ENCODE measurements at places on chromosomes 1 and 21.

DNA sequence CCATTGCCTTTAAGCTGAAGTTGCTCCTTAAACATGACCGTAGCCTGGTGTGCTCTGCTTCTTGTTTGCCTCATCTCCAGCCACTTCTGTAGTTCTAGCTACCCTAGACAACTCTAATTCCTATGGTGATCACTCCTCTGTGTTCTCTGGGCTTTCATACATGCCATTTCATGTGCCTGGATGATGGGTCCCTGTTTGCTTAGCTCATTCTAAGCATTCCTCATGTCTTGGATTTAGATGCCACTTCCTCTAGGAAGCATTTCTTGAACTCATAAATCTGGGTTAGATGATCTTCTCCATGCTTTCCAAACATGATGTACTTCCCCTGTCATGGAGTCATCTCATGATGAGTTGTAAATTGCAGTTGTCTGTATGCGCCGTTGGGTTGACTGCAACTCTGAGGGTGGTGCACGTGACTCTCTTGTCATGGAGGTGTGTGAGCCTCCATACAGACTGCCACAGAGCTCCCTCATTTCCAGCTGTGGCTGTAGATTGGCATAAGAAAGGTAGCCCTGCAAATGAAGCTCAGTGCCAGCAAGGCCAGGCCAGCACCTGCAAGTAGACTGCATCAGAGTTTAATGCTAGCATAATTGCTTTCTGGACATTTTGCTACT lies 77.2 kb downstream of the LAMC1 start:
- no peak for DNase-seq

DNA sequence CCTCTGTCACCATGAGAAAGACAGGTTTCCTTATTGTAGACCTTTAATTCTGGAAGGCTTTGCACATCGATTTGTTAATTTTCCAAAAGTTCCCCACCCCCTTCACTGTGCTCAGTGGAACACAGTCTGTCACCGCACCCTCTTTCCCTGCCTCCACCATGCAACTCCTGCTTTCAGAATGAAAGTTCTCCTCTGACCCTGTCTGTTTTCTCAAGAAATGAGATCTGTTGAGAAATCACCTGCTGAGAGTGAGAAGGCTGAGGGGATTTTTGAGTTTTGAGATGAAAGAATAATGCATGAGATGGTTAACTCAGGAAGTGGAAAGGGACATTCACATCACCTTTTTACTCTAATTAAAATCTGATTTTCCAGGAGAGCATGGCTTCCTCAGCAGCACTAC lies 99.6 kb downstream of the CYYR1 start:
- no peak for DNase-seq

GRCh38 chr1:24609949-24610517 lies 33.1 kb upstream of the SRRM1 start:
- no peak for DNase-seq

DNA sequence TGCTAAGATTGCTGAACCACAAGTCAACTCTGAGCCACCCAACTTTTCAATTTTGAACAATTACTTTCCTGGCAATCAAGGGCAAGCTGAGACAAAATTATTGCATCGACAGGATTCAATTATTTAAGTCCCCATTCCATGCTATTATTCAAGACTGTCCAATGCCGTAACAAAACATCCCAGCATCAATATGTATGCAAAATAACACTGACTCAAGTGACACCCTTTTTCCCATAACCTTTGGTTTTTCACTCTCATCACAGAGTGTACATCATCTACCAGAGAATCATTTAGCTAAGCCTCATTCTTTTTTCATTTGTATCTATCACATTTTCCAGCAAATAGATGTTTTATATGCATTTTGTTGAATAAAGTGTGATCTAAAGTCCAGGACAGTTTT lies 54.6 kb downstream of the ERICH3 start:
- no peak for DNase-seq

GRCh38 chr1:151408891-151409290 lies 9.5 kb downstream of the PSMB4 start:
- no peak for DNase-seq

- no peak for DNase-seq
Observed at GRCh38 chr1:243234978-243235647, 20.0 kb downstream of the CEP170 start.

DNA sequence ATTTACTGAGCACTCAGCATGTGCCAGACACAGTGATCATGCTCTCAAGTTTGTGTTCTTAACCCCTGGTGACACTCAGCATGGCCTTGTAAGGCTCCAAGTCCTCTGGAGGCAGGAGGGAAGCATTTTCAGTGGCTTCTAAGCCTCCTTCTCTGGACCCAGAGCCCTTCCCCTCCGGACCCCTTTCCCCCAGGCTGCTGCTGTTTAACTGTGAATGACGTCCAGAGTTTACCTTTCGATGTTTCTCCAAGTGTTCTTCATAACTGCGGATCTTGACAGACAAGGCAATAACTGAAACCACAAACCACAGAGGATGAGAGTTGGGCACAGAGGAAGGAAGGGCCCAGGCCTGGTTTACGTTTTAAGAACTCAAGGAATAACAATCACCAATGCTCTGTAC lies 6.5 kb downstream of the MRPS15 start:
- DNase-seq = no peak

DNA sequence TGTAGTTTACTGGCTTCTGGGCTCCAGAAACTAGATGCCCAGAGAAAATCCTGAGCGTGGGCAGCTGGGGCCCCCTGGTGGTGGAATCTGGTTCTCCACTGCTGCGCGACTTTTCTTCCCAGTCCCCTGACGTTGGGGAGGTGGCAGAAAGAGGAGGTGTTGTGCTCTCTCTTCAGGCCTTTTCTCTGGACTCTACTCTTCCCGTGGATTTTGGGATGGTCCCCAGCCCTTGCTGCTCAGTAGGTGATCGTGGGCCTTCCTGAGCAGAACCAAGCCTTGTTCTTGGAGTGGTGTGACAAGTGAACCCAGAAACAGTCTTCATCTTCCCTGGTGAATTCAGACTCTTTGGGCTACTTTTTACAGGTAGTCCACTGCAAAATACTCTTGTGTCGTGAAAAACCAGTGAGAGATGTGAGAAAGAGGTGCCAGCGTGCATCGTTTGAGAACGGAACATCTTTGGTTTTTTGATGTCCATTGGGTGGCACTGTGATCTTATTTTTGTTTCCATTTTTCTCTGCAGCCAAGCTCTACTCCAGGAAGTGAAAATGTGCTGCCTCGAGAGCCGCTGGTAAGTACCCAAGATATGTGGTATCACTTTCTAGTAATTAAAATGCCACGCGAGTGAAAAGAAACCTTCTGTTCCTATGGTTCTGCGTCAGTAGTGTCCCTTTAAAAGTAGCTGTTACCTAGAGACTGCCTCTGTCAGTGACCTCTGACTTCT lies 20.2 kb downstream of the PEX14 start:
- DNase-seq = peak; percentile 80

DNA sequence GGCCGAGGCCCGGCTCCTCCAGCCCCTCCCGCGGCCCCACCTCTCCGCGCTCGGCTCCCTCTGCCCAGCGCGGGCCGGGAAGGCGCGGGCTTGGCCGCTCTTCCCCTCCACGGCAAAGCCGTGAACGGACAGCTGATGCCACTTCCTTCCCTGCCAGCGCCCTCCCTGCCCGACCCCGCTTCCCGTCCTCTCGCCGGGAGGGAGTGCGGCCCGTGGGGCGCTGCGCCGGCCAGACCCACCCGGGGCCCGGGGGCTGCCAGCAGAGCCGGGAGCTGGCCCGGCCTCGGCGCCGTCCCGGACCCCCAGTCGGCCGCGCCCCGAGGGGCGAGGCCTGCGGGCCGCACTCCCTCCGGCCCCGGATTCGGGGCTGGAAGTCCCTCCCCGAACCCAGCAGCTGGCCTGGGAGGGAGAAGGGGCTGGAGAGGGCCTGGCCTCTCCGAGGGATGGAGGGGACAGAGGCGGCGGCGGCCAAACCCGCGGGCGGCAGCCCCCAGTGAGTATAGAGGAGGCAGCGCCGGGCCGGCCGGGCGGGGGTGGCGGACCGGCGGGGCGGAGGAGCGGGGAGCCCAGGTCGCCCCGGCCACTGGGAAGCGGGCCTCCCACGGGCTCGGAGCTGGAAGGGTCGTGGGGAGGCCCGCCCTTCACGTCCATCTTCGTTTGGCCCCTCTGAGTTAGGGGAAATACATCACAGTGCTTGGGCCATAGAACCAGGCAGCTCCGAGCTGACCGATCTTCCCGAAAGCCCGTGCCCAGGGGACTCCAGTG lies at the start of gene KIAA1614:
Gene KIAA1614 (plus strand): TSS at position 97 of the 765 bp plus-strand sequence. CDS start 347 bp downstream, at position 444.
- no peak for DNase-seq

GRCh38 chr1:96340686-96341085 lies 380.9 kb upstream of the PTBP2 start:
- DNase-seq = no peak

- DNase-seq = no peak
Observed at GRCh38 chr1:41743366-41743765, 175.4 kb downstream of the HIVEP3 start.

DNA sequence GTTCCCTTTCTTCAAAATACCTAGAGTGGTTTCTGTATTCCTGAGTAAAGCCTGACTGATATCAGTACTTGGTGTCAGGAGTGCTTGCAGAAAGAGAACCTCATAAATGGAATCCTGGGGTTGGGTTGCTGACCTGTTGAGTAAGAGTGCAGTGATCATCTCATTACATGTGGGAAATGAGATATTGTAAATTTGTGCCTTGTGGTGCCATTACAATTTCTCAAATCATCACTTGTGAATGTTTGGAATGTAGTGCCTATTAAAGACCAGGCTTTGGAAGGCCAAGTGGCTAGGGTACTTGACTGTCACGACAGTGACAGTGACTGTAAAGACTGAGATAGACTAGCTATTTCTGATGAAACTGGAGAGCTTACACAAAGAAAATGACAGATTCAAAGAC lies 176.7 kb upstream of the CTTNBP2NL start:
- no peak for DNase-seq

GRCh38 chr1:225595452-225595851 lies 57.5 kb downstream of the ENAH start:
- DNase-seq = no peak

Measured in dorsolateral prefrontal cortex (tissue), 122 donors.